ENCODE measurements at places on chromosomes 7 and 10.

- DNase-seq, result no peak
These were observed 320.5 kb downstream of the PTPRN2 start for GRCh38 chr7:158266817-158267741.

DNA sequence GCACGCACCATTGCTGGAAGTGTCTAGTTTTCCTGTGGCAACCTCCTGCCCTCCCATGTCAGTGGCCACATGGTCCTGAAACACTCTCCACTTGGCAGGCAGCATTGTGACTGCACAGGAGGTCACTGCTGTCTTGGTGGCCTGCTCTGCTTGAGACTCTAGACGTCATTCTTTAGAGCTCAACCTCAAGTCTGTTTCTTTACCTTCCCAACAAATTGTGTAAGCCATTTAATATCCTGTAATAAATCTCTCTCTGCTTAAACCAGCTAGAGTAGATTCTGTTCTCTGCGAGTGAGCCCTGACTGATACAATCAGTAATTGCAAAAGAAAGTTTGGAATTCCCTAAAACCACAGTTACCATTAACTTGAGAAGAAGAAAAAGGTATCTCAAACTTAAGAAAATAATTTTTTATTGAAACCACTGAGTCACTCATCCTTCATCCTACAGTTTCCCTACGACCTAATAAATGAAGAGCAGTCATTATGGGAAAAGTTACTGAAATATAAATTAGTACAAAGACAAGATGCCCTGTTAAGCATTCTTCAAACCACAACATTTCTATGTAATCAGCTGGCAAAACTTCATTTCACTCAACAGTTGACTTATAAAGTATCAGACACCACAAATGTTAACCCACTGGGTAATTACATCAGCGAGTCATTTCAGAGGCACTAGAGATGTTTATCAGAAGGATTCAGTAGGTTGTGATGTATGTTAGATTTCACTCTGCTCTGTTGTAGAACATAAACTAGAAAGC is 18.0 kb downstream of the SLC25A13 start:
- no peak for DNase-seq

- no peak for DNase-seq
These were observed 20.7 kb downstream of the MTURN start for GRCh38 chr7:30155481-30155880.

DNA sequence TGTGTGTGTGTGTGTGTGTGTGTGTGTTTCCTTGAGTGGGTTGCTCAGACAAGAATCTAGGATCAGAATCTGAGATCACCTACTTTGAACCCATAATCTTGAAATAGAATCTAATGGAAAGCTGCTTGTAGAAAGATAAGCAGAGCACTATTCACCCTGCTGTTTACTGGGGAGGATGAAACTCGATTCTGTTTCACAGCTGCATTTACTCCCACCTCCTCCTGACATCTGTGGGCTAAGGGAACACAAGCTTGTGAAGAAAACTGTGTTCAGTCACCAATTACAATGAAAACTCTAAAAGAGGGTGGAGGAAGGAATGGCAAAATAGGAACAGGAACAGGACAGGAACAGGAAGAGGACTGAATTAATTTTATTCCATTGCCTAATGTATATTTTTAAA is 269.5 kb downstream of the TSPAN12 start:
- DNase-seq, result no peak

DNA sequence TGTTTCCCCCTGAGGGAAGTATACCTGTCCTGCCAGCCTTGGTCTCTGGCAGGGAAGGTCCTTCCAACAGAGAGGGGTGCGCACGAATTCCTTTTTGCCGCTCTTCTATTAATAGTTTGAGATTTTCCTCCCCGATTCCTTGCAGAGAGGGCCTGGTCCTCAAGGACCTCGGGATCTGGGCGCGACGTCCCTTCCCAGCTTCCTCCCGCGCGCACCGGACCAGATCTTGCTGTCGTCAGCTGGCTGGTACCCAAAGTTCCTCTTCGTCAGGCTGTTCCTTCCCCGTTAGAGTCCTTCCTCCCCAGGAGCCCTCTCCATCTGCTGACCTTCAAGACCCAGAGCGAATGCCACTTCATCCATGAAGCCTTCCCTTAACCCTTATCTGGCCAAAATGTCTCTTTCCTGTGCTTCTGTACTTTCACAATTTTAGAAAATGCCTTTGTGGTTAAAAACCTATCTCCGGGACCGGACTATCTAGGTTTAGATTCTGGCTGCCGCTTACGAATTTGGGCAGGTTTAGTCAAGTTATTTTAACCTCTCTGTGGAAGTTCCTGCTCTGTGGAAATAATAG is 851 bp upstream of the GOT1 start:
- no peak for DNase-seq

GRCh38 chr7:114787556-114787955 is 134.3 kb upstream of the MDFIC start:
- DNase-seq, result no peak

GRCh38 chr10:27890971-27891370 is 107.9 kb downstream of the ODAD2 start:
- no peak for DNase-seq

DNA sequence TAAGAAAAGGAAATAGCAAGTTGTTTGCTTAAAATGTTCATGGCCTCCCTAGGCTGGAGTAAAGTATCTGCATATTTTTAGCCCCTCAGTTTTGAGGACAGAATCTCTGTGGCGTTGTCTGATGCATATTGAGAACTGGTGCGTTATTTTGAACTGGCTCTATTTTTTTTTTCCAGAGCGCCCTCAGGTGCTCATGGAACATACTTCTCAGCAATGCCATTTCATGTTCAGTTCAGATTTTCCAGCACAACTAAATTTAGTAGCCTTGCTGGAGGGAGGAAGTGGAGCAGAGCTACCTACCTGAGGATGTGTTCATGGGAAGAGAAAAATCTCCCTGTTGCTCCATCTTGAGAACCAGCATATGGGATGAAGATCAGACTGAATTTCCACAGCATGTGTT is 870.5 kb downstream of the LRMDA start:
- no peak for DNase-seq

DNA sequence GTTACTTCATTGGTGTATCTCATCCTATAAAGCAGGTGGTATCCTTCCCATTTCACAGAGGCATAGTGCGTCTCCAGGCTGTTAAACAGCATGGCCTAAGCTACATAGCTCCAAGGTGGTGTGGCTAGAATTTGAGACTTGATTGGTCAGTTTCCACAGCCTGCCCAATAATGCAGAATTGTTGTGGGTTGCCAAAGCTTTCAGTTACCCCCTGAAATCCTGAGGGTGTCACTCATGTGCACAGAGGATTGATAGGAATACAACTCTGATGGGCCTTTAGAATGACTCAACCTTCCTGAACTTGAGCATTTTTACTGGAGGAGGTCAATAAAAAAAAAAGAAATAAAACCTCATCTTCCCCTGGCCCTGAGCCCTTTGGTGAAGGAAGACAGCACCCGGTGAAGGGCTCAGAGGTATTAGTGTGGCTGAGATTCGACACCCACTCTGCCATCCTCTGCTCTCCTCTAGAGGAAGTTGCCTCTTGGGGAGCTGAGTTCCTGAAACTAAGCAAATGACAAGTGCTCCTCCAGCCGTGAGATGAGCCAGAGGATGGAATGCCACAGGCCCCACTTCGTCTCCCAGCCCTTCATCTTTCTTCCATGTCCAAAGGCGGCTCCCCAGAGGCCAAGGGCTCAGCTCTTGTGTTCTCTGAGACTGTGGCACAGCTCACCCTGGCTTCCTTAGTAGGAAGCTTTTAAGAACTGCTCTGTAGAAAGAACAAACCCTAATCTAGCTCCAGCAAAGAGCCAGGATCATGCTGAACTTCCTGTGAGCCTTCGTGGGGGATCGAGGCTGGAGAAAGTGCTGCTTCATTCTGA is 1.0 kb downstream of the ACSL5 start:
- peak; percentile 43 for DNase-seq

- DNase-seq, result no peak
These were observed 86.7 kb upstream of the IKZF1 start for GRCh38 chr7:50217821-50218281.

GRCh38 chr7:6161463-6162330 is 110.7 kb downstream of the CYTH3 start:
- DNase-seq, result no peak

GRCh38 chr10:44435196-44435595 is 50.3 kb upstream of the CXCL12 start:
- DNase-seq, result no peak

DNA sequence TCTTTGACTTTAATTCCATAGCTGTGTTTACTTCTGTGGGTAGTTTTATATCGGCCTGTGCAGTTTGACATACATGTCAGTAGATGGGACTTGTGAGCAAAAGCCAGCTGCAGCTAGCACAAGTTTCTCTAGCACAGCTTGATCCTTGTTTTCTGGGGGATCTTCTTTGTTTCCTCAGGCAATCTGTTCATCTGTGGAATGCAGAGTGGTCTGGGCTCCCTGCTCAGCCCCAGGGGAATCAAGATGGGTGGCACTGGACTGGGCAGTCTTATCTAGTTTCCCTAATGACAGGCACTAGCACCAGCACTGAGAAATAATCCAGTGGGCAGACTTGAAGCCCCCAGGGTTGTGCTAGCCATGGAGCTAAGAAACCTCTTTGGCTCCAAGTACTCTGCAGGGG is 40.8 kb downstream of the CYP2C19 start:
- no peak for DNase-seq

- DNase-seq, result no peak
These were observed 561.6 kb downstream of the TCERG1L start for GRCh38 chr10:130749911-130750310.

GRCh38 chr7:47521816-47522561 is 59.9 kb downstream of the TNS3 start:
- DNase-seq, result no peak

- DNase-seq, result no peak
These were observed 77.6 kb downstream of the DENND2A start for GRCh38 chr7:140562926-140563481.

- no peak for DNase-seq
These were observed 26.7 kb upstream of the PROSER2 start for GRCh38 chr10:11796474-11796873.

DNA sequence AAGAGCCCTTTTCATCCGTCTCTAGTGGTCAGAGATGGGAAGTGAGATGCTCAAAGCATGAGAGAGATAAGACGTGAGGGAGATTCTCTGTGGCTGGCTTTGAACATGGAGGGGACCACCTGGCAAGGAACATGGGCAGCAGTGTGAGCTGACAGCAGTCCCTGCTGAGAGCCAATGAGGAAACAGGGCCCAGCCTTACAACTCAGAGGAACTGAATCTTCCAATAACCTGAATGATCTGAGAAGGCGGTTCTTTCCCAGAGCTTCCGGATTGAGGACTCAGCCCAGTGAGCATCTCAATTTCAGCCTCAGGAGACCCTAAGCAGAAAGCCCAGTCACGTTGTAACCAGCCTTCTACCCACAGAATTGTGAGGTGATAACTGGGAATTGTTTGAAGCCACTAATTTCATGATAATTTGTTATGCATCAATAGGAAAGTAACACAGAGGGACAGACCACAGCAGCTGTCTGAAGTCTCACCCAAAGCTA is 33.9 kb upstream of the IKZF1 start:
- no peak for DNase-seq

DNA sequence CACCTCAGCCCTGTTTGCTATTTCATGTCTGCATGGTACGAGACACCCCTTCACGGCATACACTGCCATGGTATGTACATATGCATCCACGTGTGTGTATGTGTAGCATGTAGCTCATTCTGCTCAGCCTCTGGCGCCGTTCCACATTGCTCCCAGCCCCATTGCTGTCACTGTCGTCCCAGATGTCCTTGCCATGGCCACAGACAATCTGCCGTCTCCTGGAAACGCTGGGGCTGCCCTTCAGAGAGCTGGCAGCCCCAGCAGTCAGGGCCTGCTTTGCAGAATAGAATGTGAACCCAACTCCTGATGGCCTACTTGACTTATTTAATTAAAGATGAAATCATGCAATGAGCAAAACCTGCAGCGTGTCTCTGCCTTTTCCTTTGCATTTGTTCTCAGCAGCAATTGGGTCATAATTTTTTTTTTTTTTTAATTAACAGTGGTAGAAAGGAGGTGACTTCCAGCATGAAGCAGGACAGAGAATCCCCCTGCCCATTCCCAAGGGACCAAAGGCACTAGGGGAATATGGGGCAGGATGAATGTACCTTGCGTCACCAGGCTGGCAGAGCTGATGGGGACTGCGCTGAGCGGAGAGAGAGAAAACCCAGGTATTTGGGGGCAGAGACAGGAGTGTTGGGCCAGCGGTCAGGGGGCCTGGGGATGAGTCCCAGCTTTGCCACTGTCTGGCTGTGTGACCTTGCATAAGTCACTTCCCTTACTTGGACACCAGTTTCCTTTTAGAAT is 49.2 kb downstream of the CHST3 start:
- no peak for DNase-seq

- DNase-seq, result no peak
These were observed 77.0 kb upstream of the TRIM24 start for GRCh38 chr7:138382862-138383565.

- no peak for DNase-seq
These were observed 16.0 kb upstream of the VWA2 start for GRCh38 chr10:114223066-114223465.

DNA sequence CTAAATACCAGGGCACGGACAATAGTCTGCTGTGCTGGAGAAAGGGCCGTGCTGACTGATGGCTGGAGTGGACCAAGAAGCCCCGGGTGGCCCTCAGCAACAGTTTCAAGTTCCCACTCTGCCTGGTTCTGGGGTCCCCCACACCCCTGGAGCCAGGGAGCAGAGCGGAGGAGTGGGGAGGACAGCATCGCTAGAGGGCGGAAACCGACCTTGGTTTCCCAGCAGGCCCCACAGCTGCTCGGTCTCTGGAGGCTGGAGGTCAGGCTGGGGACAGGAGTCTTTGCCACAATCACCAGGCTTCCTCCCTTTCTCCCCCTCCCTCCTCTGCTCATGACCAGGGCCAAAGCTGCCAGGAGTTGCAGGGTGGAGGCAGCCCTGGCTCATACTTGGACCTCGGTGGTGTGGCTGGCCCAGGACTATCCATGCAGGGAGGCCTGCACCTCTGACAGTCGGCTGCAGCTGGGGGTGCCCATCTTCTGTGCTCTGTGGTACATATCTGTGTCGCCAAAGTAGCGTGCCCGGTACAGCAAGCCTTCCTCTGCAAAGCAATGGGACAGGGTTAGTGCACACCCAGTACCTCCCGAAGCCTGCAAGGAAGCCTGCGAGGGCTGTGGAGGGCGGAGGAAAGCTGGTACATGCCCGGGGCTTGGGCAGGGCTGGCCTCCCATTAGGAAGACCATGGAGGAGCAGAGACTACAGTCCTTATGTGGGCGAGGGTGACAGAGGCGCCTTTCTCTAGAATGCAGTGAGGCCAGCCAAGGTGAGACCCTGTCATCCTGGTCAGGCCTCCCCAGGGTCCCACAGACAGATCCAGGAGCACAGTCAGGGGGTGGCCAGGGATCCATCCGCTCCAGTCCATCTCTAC is 19.1 kb downstream of the DNAJB12 start:
- DNase-seq, result peak; percentile 80

- no peak for DNase-seq
These were observed 72.8 kb upstream of the FAM20C start for GRCh38 chr7:119392-120163.

GRCh38 chr7:156147104-156147503 is 334.8 kb upstream of the SHH start:
- DNase-seq, result no peak

GRCh38 chr7:78218876-78219275 is 420.3 kb downstream of the PHTF2 start:
- DNase-seq, result no peak

All from activated CD4-positive, alpha-beta memory T cell treated with anti-CD3 and anti-CD28 coated beads for 36 hours (primary cell).